ENCODE measurements at places on chromosomes 5 and 9.
A peak's percentile ranks its signal among the peaks of the same experiment; 100 is the strongest.

GRCh38 chr5:63554191-63554590, 408.1 kb downstream of the HTR1A start:
- no peak for DNase-seq

DNA sequence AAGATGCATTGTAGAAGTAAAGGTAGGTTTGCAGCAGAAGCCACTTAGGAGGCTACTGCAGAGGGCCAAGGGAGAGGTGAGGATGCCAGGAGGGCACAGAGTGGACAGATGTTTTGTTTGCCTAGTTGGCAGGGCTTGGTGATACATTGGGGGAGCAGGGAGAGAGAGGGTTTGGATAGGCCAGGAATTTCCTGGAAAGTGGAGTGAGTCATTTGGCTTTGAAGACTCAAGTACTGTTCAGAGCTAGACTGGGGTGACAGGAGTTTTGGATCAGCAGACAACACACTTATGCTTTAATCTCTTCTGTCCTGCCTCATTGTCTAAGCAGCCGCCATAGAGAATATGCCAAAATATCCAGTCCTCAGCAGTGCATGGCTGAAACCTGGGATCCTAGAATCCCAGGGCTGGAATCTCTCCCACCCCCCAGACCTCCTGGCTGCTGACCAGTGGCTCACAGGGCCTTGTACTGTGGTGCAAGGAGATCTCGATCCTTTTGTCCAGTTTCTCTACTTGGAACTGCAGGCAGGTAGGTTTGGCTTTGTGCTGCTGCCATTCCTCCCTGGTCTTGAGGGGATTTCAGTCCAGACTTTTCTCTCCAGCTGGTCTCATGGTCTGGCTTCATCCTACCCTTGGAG, 11.0 kb downstream of the TMEM268 start:
- DNase-seq, result no peak

DNA sequence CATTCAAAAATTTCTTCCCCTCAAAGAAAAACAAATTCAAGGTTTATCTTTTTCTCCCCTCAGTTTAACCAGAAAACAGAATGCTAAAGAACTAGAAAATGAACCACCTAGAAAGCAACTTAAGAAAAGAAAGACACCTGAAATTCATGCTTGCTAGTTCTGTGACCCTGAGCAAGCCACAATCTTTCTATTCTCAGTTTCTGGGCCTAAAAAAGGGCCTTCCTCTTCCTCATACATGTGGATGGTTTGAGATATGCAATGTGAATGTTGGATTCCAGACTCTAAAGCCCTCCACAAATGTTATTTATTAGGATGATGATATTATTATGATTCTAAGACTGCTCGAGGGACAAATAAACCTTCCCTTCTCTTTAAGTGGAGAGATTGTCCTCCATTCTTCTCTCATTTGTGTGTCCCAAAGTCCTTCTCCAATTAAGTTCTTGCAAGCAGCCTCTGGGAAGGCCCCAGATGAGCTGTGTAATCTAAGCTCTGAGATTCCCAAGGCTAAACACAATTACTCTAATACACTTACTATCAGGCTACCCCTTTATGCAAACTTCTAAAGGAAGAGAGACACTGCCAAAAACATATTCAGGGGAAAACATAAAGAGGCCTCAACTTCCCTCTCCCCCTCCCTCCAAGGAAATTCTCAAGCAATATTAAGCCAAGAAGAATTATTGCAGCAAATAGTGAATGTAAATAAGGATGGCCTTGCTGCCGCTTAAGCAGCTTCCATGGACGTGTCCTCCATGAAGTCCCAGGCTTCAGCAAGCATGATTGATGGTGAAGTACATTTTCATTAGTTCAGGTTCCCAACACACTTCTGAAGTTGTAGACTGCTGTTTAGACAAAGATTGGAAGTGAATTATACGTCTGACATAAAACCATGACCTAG, 80.2 kb downstream of the PRKACG start:
- DNase-seq, result no peak

GRCh38 chr5:160009591-160009989, 651 bp downstream of the TTC1 start:
- DNase-seq, result no peak

- DNase-seq, result no peak
These were observed 860 bp upstream of the MARCHF6 start for GRCh38 chr5:10352430-10353240.

GRCh38 chr5:67813877-67814539, 401.5 kb upstream of the PIK3R1 start:
- no peak for DNase-seq

DNA sequence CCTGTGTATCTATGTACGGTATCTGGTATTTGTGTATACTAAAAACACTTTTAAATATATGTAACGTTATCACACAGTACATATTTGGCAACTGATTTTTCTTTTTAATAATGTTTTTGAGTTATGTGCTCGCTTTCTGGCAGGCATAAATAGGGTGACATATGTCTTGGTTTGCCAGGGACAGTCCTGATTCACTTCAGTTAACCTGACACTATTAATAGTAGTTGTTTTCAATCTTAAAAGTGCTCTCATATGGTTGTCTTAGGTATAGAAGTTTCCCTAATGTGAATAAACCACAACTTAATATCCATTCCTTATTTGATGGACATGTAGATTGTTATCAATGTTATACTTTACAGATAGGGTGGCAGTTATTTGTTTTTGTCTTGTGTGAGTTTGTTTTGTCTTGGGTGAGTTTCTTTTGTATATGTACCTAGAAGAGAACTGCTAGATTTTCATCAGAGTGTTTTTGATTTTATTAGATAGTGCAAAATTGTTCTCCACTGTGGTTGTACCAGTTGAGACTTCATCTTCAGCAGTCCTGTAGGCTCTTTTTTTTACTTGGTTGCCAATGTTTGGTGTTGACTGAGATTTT, 7.9 kb downstream of the G3BP1 start:
- DNase-seq, result no peak

DNA sequence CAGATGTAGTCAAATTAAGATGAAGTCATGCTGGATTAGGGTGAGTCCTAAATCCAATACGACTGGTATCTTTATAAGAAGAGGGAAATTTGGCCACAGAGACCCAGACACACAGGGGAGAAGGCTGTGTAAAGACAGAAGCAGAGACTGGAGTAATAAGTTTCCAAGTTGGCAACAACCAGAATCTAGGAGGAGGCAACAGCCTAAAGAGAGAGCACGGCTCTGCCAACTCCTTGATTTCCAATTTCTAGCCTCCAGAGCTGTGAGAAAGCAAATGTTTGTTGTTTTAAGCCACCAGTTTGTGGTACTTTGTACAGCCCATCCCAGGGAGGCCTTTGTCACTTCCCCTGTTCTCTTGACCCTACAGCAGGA, 74.4 kb downstream of the ATG10 start:
- DNase-seq, result no peak

- DNase-seq, result no peak
These were observed 14.2 kb upstream of the CAST start for GRCh38 chr5:96648023-96648422.

GRCh38 chr5:87899208-87899661, 369.4 kb downstream of the TMEM161B start:
- no peak for DNase-seq

- DNase-seq, result peak; percentile 23
These were observed 175.1 kb downstream of the PCSK1 start for GRCh38 chr5:96257904-96258303.

DNA sequence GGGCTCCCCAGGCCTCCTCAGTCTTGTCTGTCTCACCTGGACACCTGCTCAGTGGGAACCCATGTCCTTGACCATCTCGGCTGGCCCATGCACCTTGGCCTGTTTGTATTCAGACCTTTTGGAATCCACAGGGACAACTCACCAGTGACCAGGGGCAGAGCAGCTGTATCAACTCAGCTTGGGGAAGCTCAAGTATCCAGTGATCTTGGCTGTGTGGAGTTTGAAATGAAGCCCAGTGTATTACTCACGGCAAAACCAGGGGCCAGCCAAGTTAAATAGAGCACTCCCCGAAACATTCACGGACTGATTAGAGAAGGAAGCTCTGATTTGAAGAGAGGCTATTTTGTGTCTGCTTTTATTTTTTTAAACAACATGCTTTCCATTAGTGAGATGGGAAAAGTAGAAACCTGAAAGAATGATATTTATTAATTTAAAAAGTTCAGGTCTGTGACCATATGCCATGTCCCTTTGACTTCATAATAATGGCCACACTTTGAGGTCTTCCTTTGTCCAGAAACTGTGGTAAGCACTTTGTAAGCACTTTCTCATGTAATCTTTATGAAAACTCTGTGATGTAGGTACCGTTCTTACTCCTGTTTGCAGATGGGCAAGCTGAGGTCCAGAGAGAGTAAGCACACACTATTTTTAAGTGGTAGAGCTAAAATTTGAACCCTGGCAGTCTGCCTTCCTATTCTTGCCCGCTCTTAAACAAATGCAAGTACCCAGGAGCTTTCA, 656.5 kb downstream of the BNC2 start:
- peak; percentile 90 for DNase-seq

GRCh38 chr5:169805527-169805934, 168.5 kb downstream of the DOCK2 start:
- no peak for DNase-seq

DNA sequence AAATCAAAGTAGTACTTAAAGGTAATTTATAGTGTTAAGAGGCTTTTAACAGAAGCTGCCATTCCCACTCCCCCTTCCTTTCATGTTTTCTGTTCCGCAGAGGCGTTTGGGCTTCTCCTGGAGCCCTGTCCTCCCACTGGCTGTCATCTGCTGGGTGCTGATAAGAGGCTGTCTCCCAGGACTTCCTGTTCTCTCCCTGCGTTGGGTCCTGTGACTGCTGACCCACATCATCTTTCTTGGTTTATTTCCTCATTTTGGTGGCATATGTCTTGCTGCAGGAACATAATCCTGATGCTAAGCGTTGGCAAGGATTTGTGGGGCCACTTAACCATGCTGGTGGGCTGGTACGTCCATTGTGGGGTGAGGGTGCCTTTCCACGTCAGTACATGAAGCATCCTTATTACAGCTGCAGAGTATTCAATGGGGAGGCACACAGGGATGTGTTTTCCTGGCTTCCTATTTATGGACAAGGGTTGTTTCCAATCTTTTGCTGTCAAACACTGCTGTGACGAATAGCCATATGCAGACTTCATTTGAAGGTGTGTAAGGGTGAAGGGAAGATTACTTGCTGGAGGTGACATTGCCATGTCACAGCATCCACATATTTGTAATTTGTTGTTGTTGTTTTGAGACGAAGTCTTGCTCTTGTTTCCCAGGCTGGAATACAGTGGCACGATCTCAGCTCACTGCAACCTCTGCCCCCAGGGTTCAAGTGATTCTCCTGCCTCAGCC, 22.3 kb upstream of the RNF130 start:
- DNase-seq, result no peak
